ENCODE measurements at places on chromosomes 7 and 10.
A peak's percentile ranks its signal among the peaks of the same experiment; 100 is the strongest.

GRCh38 chr7:151608031-151608551 is 88.4 kb upstream of the RHEB start:
- DNase-seq, result no peak

DNA sequence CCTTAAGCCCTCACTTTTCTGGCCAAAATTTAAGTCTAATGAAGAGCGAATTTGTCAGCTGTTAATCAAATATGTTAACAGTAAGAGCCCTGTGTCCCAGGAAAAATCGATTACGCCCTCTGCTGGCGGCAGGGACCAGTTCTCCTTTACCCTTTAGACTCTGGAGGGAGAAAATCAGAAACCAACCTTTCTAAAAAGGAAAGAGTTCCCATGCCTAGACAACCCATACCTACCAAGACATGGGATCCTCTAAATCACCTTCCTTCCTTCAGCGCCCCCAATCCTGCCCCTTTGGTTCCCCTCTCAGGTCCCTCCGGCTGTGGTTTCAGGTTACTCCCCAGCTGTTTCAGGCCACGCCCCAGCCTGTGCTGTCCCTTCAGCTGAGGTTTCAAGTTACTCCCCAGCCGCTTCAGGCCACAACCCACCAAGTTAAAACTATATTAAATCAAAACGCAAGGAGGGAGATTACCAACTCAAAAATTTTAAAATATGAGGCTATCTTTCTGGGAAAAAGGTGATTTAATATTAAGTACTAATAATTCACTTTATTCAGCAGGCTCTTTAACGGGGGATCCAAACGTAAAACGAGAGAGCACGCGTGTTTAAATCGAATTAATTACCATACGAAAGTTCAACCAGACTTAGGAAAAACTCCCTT is 1.4 kb upstream of the AKR1B15 start:
- DNase-seq, result peak; percentile 49

DNA sequence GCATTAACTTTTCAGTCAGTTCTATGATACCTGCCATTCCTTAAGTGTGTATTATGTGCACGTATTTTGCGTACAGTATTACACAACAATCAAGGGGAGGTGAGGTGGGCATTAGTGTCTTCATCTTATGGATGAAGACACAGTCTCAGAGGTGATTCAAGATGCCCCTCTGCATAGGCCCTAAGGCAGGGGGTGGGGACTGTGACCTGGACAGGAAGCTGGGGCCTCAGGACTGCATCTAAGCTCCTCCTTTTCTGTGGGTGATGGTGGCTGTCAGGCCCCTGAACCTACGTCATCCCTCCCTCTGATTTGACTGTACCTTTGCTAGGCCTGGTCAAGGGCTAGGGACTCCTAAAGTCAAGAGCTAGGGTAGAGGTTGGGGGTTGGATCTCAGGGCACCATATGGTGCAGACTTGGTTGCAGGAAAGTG is 38.9 kb downstream of the HK1 start:
- DNase-seq, result no peak

- DNase-seq, result no peak
Observed at GRCh38 chr7:141456298-141456697, 94.9 kb upstream of the AGK start.

DNA sequence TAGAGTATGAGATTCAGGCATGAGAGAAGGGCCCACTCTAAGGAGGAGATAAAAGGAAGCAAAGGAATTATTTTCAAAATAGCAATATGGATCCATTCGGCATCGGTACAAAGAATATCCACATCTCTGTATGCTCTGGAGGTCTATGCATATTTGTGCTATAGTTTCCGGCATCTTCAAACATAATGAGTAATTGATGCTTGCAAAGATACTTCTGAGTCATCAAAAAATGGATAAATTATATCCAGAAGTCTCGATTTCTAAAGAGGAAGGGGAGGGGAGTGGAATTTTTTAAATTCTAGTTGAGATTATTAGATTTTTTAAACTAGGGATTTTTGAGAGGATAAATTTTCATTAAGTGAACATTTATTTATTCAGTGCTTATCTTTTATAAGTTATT is 72.9 kb upstream of the KIAA1217 start:
- DNase-seq, result no peak

DNA sequence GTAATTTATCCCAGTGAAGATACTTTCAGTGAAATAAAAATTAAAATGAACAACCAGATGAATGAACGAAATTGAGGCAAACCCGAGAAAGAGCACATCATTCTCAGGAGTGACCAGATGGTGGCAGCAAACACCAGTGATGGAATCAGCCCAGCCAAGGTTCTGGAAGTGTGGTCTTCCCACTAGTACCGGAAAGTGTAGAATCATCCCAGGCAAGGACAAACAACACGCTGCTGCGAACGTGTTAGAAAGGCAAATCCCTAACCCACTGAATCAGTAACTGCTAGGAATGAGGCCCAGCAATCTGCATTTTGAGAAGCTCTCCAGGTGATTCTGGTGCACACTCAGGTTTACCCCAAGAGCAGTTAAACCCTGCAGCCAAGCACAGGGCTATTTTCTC is 15.5 kb upstream of the SLC18A3 start:
- DNase-seq, result no peak

DNA sequence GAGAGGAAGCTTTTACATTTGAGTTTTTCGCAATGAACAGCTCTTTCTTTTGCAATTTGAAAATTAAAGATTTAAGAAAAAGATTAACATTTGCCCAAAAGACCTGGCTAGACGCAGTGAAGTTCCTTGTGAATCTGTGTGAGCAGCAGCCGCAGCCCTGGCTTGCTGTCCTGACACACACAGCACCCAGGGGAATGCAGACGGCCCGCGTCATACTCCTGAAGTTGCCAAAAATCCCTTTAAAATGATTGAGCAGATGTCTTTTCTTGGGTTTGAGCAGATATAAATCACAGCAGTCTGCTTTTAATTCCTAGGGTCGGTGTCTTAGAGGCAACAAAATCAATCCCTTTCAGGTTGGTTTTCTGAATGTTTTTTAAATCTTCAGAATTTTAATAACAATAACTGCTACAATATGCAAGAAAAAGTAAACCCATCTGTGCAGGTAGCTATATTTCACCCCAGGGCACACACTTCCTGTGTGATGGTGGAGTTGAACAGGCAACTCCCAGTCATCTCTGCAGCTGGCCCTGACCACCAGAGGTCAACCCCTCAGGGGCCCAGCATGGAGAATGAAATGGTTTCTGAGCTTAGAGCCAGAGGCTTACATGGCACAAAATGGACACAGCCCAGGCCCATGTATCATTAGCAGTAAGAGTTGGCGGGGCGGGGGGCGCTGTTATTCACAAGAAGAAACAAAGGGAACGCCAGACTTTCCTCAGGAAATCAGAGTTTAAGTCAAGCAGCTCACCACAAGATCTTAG is 32.2 kb upstream of the TRIL start:
- DNase-seq, result no peak

- no peak for DNase-seq
Observed at GRCh38 chr7:82506702-82507101, 63.1 kb upstream of the CACNA2D1 start.

- DNase-seq, result no peak
Observed at GRCh38 chr7:141076377-141076776, 2.5 kb downstream of the TMEM178B start.

All from CD4-positive, alpha-beta T cell (primary cell).